ENCODE measurements at places on chromosomes 6 and 20. TPM values are rescaled to one million over a fixed set of nuclear protein-coding genes. Genes with fewer than 3 reads are reported as not detected.
A peak's percentile ranks its signal among the peaks of the same experiment; 100 is the strongest.

DNA sequence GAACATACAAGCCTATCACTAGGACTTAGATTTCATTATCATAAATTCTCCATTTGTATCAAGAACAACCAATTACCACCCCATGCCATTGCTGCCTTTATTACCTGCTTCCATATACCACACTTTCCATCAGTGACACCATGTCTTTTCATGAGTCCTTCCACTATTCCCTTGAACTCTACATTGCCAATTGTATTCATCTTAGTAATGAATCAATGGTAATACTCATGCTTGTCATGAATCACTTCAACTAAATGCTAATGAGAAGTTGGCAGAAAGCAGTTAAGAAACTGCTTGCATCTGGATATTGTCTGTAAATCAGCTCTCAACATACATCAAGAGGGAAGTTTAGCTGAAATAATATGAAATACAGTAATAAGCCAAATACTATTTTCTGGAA, 61.2 kb upstream of the RNF217 start:
- H3K4me3 ChIP-seq, result no peak overlapping the region
- no peaks in the 10 kb centered on the region for H3K4me1 ChIP-seq
- no peaks in the 10 kb centered on the region for H3K27me3 ChIP-seq
- H3K36me3 ChIP-seq, result no peaks in the 10 kb centered on the region

The MICB gene
- 0.67 TPM for total RNA-seq

DNA sequence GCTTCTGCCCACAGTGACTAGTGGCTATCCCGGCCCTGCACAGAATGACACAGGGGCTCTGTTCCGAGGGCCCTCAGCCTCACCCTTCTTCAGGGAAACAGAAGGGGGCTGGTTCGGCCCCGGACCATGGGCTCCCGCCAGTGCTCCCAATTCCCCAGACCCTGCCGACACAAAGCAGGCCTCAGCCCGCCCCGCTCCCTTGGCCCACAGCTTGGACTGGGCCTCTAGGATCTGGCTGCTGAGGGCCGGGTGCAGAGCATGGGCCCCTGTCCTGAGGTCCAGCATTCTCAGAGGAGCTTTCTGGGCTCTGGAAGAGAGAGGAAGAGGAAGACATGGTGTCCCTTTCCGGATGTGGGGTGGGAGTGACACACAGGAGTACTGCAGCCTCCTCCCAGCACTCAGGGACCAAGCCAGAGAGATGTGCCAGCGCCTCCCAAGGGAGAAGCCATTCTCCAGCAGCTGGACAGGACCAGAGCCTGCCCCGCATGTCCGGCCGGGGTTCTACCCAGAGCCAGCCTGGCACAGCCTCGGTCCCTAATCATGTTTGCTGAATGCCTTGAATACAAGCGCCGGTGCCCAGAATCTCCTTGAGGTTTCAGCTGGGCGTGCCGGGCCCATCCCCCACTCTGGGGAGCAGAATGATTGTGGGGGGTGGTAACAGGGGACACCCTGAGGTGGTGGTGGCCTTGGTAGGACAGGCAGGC, 23.9 kb downstream of the C20orf203 start:
- H3K4me3 ChIP-seq, result no peak overlapping the region
- peak; percentile 13 for DNase-seq
- no peaks in the 10 kb centered on the region for H3K36me3 ChIP-seq
- no peaks in the 10 kb centered on the region for H3K4me1 ChIP-seq

- no peaks in the 10 kb centered on the region for H3K27me3 ChIP-seq
- DNase-seq, result no peak
- H3K27ac ChIP-seq, result no peak overlapping the region
These were observed 1.4 kb upstream of the TIAM2 start for GRCh38 chr6:154993710-154994109.

The LY6G6D gene
- not detected for total RNA-seq

DNA sequence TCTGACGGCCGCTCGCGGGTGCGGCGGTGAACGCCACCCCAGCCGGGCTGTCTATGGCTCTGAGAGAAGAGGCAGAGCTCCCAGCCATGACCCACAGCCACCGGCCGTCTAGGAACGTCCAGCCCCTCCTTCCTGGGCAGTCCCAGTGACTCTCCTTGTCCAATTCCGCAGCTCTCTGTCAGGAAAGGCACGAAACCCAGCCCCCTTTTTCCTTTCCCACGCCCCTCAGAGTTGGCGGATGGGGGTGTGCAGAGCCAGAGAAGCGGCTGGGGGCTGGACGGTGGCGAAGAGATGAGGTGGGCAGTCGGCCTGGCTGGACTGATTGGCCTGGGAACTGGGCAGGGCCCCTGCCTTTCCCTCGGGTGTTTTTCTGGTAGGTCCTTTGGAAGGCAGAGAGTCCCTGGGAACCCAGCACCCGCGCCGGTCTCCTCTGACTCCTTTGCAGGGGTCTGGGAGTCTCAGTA, 1.5 kb downstream of the EBF4 start:
- DNase-seq, result no peak
- H3K4me1 ChIP-seq, result no peaks in the 10 kb centered on the region
- no peaks in the 10 kb centered on the region for H3K36me3 ChIP-seq
- H3K27ac ChIP-seq, result no peak overlapping the region

- DNase-seq, result no peak
- H3K27me3 ChIP-seq, result no peaks in the 10 kb centered on the region
- H3K27ac ChIP-seq, result no peak overlapping the region
- no peaks in the 10 kb centered on the region for H3K36me3 ChIP-seq
These were observed 157.8 kb downstream of the TPBG start for GRCh38 chr6:82521369-82521768.

The OR2H1 gene
- not detected for total RNA-seq

DNA sequence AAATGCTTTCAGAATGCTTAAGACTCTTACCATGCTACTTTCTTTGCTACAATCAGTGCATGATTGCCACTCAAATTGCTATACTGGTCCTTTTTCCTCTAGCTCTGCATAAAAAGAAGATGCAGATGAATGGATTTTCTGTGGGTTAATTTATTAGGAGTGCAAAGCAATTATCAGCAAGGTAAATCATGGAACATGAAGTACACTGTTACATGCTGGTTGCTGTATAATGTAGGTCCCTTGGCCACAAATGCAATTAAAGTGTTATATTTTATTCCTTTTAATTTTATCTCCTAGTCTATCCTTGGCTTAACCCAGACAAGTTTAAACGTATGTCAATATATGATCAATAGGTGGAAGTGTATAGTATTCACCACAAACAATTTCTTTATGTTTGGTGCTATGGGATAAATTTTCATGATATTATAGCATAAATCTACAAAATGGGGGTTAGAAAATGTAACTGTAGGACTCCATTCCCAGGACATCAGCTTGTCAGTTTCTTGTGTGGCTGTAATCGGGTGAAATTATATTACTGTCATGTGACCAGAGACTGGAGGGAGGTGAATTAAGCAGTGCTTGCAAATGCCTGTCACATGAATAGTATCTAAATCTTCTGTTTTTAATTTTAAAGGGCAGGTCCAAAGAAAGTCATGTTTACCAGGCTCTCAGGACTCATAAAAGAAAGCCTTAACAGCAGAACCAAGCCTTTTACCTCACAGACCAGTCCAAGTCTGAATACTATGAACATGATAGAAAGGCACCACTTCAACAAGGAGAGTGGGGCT, 176.9 kb upstream of the ID4 start:
- DNase-seq, result no peak
- H3K27ac ChIP-seq, result no peak overlapping the region
- H3K36me3 ChIP-seq, result no peaks in the 10 kb centered on the region
- no peaks in the 10 kb centered on the region for H3K27me3 ChIP-seq
- H3K4me1 ChIP-seq, result no peaks in the 10 kb centered on the region

GRCh38 chr6:123176706-123177105, 180.7 kb downstream of the CLVS2 start:
- H3K4me1 ChIP-seq, result no peaks in the 10 kb centered on the region
- no peak overlapping the region for H3K4me3 ChIP-seq
- DNase-seq, result no peak
- H3K27me3 ChIP-seq, result no peaks in the 10 kb centered on the region
- no peak overlapping the region for H3K27ac ChIP-seq

GRCh38 chr6:127117979-127118297, 533 bp upstream of the RSPO3 start:
- DNase-seq, result no peak
- peaks cover 25% of the 10 kb centered on the region for H3K4me1 ChIP-seq
- H3K36me3 ChIP-seq, result no peaks in the 10 kb centered on the region
- peak overlapping the region; percentile 71 for H3K4me3 ChIP-seq

GRCh38 chr20:15760001-15760621, 813.1 kb downstream of the KIF16B start:
- H3K27ac ChIP-seq, result no peak overlapping the region
- no peaks in the 10 kb centered on the region for H3K36me3 ChIP-seq
- no peaks in the 10 kb centered on the region for H3K27me3 ChIP-seq
- no peaks in the 10 kb centered on the region for H3K4me1 ChIP-seq
- peak; percentile 5 for DNase-seq

The PSORS1C1 gene
- 0.80 TPM for total RNA-seq

The PKIB gene
- total RNA-seq, result 172 TPM

The EBF4 gene
- total RNA-seq, result 11.6 TPM

The SLC35B2 gene
- 74.1 TPM for total RNA-seq

DNA sequence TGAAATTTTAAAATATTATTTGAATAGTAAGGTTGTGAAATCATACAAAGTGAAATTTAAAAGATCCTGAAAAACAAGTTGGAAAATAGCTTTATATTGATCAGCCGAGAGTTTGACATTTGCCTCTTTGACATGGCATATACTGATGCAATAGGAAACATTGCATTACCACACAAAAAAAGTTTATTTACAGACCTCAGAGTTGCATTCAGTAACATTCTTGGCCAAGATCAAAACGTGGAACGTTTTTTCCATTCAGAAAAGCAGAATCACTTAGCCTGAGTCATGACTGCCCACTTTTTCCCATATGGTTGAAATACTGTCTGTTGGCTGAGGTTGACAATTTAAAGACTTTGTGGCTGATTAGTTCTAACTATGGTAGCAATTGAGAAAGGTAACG, 55.1 kb upstream of the BACH2 start:
- H3K27me3 ChIP-seq, result peaks cover 17% of the 10 kb centered on the region
- no peak for DNase-seq
- no peaks in the 10 kb centered on the region for H3K4me1 ChIP-seq
- H3K4me3 ChIP-seq, result no peak overlapping the region

DNA sequence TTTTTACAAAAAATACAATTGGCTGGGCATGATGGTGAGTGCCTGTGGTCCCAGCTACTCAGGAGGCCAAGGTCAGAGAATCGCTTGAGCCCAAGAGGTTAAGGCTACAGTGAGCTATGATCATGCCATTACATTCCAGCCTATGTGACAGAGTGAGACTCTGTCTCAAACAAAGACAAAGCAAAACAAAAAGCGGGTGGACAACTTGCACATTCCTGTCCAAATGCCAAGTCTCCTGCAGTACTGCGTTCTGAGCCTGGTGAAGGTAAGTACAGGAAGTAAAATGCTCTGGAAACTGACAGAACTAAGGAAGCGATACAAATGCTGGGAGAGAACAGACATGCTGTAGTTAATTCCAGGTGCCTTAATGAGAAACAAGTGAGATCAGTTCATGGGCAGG, 20.4 kb upstream of the TMEM242 start:
- DNase-seq, result no peak
- H3K36me3 ChIP-seq, result no peaks in the 10 kb centered on the region
- no peaks in the 10 kb centered on the region for H3K4me1 ChIP-seq
- no peak overlapping the region for H3K27ac ChIP-seq

- H3K4me3 ChIP-seq, result no peak overlapping the region
- peaks cover 10% of the 10 kb centered on the region for H3K4me1 ChIP-seq
- H3K27me3 ChIP-seq, result no peaks in the 10 kb centered on the region
- H3K36me3 ChIP-seq, result no peaks in the 10 kb centered on the region
- no peak for DNase-seq
These were observed 156.5 kb downstream of the TTLL2 start for GRCh38 chr6:167481307-167481926.

The PLCB4 gene
- 15.0 TPM for total RNA-seq

DNA sequence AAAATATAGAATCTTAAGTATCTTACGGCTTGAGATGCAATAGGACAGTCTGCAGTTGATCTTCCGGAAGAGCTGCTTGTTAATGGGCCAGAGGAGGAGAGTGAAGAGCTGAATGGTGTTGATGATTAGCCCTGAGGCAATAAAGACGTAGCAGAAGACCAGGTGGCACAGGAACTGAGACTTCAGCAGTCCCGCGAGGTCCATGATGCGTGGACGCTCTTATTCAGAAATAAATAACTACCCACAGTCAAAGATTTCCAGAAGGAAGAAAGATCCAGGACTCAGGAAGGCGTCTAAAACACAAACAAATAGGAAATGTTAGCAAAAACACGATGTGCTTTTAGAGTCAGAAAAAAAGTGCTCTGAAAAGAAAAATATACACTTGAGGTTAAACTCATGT, 41.9 kb downstream of the AGPAT4 start:
- H3K27ac ChIP-seq, result no peak overlapping the region
- DNase-seq, result no peak
- peaks cover 17% of the 10 kb centered on the region for H3K4me1 ChIP-seq
- H3K27me3 ChIP-seq, result no peaks in the 10 kb centered on the region
- H3K36me3 ChIP-seq, result no peaks in the 10 kb centered on the region

The PPIL6 gene
- 2.6 TPM for total RNA-seq

GRCh38 chr20:54320148-54320607, 112.3 kb downstream of the PFDN4 start:
- H3K27ac ChIP-seq, result no peak overlapping the region
- H3K4me3 ChIP-seq, result no peak overlapping the region
- DNase-seq, result no peak

DNA sequence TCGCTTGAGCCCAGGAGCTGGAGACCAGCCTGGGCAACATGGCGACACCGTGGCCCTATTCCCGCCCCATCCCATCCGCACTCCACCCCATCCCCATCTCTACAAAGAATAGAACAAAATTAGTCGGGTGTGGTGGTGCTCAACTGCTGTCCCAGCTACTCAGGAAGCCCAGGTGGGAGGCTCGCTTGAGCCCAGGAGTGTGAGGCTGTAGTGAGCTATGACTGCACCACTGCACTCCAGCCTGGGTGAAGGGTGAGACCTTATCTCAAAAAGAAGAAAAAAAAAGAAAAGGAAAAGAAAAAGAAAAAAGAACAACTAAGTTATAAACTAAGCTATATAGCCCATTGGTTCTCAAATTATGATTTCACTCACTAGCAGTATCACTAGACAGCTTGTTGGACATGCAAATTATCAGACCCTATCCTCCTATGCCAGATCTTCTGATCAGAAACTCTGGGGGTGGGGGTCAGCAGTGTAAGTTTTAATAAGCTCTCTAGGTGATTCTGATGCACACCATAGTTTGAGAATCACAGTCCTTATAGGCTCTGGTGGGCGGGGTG, 491 bp upstream of the ITCH start:
- no peak overlapping the region for H3K4me3 ChIP-seq
- no peak for DNase-seq
- H3K36me3 ChIP-seq, result no peaks in the 10 kb centered on the region
- peak overlapping the region; percentile 12 for H3K27ac ChIP-seq
- no peaks in the 10 kb centered on the region for H3K27me3 ChIP-seq

- no peaks in the 10 kb centered on the region for H3K4me1 ChIP-seq
- H3K36me3 ChIP-seq, result no peaks in the 10 kb centered on the region
- DNase-seq, result no peak
- no peak overlapping the region for H3K4me3 ChIP-seq
These were observed 139.1 kb downstream of the COL9A1 start for GRCh38 chr6:70163795-70164194.

The SPTLC3 gene
- 50.9 TPM for total RNA-seq

All from hepatocyte (in vitro differentiated cells).